Kidney glomerular epithelial cell (primary cell): ENCODE measurements at places on chromosomes 4 and X.

GRCh38 chr4:93016350-93016749, 712.6 kb downstream of the GRID2 start:
- no peak for DNase-seq

DNA sequence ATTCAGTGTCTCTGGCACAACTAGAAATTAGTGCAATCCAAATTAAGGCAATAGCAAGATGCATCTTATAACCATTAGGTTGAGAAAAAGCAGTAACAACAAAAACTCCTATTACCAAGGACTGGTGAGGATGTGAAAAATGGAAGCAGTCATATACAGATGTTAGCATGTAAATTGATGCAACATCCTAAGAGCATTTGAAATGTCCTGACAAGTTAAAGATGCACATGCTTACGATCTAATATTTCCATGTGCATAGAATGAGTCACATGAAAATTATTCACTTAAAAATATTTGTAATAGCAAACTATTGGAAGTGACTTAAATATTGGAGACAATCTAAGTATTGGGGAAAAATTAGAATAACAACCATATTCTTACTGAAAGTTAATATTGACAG, 163.0 kb downstream of the FAM13A start:
- no peak for DNase-seq

DNA sequence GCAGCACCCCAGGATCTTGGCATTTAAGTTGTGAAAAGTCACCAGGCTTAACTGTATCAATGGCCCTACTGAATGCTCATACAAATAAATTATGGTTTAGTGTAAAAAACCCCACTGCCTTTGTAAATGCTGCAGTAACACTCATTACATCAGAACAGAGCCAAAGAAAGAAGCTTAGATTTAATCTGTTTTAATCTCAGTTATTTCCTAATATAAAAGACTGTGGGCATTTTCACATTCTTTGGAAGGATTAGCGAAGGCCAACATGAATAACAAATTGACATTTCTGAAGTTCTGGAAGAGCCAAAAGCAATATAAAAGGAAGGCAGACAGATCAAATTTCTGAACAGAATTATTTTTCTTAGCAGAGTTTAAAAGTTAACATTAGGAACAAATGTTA, 140.0 kb upstream of the HCCS start:
- DNase-seq, result no peak

DNA sequence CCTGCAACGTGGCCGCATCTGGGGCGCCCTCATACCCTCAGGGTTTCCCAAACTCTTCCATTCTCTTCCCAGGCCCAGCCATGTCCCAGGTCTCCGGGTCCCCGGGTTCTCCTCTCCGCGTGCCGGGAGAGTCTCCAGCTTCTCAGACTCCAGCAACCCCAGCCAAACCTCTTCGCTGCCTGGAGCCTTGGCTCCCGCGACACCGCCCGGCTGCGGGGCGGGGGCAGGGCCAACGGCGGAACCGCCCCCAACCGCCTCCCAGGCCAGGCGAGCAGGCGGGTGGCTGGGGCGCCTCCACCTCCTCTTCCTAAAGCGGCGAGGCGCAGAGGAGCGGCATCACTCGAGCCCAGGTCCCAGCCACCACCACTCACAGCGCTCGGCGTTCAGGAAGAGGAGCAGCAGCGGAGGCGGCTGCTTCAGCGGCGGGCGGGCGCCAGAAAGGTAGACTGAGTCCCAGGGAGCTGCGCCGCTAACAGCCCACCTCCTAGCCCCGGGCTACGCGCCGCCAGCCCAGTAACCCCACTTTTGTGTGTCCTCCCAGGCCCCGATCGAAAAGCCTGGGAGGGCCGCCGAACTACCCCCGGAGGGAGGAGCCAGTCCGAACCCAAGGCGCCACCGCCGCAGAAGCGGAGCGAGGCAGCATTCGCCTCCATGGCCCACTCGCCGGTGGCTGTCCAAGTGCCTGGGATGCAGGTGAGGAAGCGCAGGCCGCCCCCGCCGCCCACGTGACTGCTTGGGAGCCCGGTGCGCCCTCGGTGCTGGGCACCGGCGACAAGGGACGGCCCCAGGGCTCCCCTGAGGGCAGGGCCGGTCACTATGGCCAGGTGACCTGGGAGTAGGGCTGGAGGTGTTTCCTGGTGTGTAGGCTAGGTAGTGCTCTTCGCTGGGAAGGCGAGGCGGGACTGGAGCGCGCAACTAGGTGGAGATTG, at the start of gene STK26:
Gene STK26, plus strand, starts transcription at position 336 of the 929 bp plus-strand sequence. Its CDS starts 316 bp downstream, at position 652.
- DNase-seq, result peak; percentile 15

- DNase-seq, result peak; percentile 15
These were observed 1700.6 kb upstream of the TENM3 start for GRCh38 chr4:180542445-180543100.

DNA sequence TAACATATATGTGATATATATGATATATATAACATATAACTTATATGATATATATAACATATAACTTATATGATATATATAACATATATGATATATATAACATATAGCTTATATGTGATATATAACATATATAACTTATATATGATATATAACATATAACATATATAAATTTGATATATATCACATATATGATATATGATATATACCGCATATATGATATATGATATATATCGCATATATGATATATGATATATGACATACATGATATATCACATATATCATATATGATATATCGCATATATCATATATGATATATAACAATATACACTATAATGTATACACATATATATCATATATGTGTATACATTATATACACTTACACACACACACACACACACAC, 114.3 kb downstream of the ELOVL6 start:
- DNase-seq, result no peak

GRCh38 chr4:153638011-153638410, 46.1 kb upstream of the TLR2 start:
- DNase-seq, result no peak

- no peak for DNase-seq
These were observed 602 bp upstream of the SCARB2 start for GRCh38 chr4:76214177-76214675.

- DNase-seq, result peak; percentile 22
These were observed 312.7 kb upstream of the GATB start for GRCh38 chr4:152073351-152074087.

GRCh38 chrX:133265331-133265730, 47.2 kb upstream of the TFDP3 start:
- DNase-seq, result peak; percentile 6

- DNase-seq, result no peak
These were observed 93.2 kb upstream of the MAPK10 start for GRCh38 chr4:86452924-86453531.

DNA sequence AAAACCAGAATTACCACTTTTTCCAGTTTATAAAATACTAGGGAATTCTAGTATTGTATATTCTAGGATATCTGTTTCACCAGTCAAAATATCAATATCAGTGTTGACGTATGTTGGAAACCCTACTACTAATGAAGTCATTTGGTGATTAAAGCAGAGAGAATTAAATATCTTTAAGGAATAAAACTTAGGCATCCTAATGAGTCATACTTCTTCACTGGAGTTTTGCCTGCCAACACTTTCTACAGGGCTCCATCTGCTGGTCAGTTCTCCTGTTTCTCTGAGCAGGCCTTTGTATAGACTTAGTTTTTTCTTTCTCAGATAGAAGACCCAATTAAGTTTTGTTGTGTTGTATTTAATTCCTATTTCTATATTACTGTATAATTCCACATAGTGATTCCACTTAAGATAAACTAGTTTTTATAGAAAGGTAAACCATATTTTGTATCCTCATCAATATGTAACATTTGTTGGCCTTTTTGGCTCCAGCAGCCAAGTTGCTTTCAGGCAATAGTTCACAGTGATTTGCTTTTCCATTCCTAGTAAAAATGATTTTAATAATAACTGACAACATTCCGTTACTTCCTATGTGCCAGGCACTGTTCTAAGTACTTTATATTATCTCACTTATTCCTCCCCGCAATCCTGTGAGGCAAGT, 3.5 kb downstream of the AP1AR start:
- DNase-seq, result peak; percentile 74

GRCh38 chr4:74540193-74540592, 95.3 kb downstream of the AREG start:
- peak; percentile 42 for DNase-seq

GRCh38 chr4:53306729-53307128, 59.1 kb downstream of the SCFD2 start:
- no peak for DNase-seq

DNA sequence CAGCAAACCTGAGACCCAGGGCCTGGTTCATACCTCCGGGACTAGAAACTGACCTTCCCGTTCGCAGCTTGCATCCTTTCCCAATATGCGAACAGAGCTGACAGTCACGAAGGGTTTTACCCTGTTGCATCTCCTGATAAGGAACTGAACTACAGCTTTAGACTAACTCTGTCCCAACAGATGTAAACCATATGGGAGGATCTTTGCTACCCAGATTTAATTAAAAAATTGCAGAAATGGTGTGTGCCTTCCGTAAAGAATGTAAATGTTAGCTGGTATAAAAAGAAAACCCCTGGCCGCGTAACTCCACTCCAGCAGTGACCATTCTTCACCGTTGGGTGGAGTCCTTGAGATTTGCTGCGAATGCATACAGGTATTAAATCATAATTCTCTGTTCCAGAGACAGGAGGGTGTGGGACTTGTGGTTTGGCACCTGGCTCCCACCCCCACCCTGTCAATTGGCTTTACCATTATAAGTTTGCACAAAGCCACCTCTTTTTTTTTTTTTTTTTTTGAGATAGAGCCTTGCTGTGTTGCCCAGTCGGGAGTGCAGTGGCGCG, 40.6 kb upstream of the SORCS2 start:
- no peak for DNase-seq

DNA sequence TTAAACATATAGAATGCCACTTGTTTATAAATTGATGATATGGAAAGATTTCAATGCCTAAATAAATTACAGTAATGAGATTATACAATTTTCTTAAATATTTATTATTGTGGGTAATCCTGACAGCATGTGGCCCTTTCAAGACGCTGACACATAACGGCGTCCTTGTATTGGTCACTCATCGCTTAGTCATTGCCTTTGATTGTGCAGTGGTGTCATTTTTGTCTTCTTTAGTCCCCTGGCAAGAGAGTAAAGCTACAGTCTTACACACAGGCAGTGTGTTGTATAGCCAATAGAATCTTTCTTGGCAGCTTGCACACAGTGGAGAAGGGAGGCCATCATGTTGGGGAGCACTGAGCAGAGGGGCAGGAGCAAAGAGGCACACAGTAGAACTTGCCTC, 361.8 kb upstream of the GALNT7 start:
- no peak for DNase-seq
